Stimulated activated CD4-positive, alpha-beta T cell treated with anti-CD3 and anti-CD28 coated beads, Interleukin-1b, Interleukin-23, amount 100 ng/mL, for 1 hour (primary cell): ENCODE measurements at places on chromosomes 6 and 20.

DNA sequence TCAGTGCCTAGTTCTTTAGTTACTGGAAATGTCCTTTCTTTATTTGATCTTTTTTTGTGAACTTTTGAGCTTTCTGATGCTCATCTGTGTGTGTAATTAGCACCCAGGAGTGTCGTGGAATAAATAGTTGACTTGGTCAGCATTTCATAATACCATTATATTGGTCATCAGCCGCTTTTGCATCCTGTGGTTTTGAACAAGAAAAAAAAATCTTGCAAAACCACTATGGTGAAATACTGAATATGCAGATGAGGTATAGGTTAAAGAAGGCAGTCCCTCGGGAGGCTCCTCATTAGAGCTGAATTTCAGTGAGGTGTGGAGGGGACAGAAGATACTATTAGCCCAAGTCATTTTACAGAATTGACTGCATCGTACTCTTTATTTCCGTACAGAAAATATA is 90.1 kb downstream of the FOXO3 start:
- DNase-seq, result no peak

- DNase-seq, result no peak
Observed at GRCh38 chr6:30964075-30964474, 19.4 kb upstream of the MUC21 start.

- no peak for DNase-seq
Observed at GRCh38 chr6:20778912-20779311, 244.7 kb downstream of the CDKAL1 start.

DNA sequence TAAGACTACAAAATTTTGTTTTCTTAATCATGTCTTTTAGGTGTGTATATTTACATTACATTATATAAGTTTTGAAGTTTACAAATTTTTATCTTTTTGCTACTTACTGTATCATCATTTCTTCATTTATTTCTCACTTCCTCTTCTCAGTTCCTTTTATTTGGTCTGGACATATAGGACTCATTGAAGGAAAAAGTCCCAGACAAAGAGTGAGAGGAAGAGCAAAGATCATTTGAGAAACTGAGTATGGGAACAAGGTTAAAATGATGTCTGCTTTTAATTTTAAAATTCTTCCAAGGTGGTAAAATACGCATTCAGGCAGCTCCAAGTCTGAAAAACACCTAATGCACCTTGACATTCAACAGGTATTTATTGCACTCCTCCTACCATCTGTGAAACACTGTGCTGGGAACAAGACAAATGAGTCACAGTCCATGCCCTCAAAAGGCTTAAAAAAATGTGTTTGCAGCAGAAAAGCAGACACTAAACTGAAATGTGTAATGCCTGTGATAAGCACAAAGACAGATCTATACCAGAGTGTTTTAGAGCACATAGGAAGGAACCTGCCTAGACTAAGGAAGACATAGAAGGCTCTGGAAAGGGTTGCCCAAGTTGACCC is 63.2 kb downstream of the PKIB start:
- no peak for DNase-seq

DNA sequence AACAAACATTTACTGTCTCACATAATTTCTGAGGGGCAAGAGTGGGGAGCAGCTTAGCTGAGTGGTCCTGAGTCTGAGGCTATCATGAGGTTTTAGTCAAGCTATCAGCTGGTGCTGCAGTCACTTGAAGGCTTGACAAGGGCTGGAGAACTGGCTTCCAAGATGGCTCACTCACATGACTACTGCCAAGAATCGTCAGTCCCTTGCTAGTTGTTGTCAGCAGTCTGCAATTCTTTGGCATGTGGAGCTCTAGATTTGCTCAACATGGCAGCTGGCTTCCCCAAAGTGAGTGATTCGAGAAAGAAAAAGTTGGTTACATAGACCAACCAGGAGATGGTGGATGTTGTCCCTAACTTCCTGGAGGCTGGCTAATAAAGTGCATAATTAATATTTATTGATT is 2.8 kb upstream of the LRRC1 start:
- no peak for DNase-seq
